ENCODE measurements at places on chromosomes 5 and 9.

GRCh38 chr5:135242021-135242865, 156.8 kb downstream of the MACROH2A1 start:
- DNase-seq, result no peak

DNA sequence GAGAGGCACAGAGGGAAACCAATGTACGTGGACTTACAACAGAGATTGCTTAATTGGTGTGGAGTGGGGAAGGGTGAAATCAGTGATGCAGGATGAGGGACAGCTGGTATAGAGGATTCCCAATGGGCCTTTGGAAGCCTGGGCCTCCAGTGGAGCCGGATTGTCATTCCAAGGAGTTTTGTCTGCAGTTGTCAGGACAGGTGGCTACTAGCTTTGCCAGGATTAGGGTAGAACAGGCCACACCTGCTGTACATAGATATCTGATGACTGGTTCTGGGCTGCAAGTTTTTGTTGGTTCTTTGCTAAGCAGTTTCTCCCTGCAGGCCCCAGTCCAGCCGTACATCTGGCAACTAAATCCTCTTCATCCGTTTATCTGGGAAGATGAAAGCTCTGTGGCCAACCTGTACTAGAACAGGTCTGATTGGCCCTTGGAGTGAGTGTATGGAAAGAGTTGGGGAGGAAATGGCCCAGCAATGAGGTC, 4.2 kb downstream of the SKP2 start:
- no peak for DNase-seq

GRCh38 chr5:99059685-99060084, 130.9 kb upstream of the CHD1 start:
- DNase-seq, result no peak

GRCh38 chr5:179272326-179273072, 72.8 kb downstream of the ADAMTS2 start:
- DNase-seq, result no peak

- no peak for DNase-seq
Observed at GRCh38 chr9:708182-708550, 133.3 kb upstream of the DMRT1 start.

Data from NCI-H187 (cell line).